CD4-positive, alpha-beta T cell (primary cell): ENCODE measurements at places on chromosomes 4 and X.
A peak's percentile ranks its signal among the peaks of the same experiment; 100 is the strongest.

DNA sequence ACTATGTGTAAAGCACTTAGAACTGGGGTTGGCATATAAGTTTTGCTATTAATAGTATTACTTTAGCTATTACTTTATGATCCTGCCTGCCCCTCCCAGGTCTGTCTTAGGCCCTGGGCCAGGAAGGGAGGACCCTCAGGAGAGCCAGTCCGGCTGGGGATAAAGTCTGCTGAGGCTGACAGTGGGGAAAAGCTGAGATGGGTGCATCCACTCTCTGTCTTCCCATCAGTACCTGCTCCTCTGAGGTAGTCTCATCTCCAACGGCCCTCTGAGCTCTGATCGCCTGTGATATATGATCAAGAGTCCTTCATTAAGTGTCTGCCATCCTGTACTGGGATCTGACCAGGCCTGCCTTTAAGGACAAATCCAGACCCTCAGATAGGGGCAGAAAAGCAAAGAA lies 156.5 kb upstream of the PJA1 start:
- DNase-seq: no peak

DNA sequence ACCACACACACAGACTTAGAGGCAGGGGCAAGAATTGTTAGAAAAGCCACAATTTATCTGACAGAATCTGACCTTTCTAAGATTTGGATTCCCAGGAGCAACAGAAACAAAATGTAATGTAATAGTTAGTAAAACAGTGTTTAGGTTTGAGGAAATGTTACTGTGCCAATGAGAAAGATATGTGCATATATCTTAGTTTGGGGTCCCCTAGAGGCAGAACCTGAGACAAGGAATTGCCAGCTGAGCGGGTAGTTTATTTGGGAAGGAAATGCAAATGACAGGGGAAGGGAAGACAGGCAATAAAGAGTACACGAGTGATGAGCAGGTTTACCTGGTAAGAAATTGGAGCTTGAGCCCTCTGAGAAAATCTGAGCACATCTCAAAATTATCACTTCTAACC lies 31.3 kb upstream of the DDX53 start:
- no peak for DNase-seq

DNA sequence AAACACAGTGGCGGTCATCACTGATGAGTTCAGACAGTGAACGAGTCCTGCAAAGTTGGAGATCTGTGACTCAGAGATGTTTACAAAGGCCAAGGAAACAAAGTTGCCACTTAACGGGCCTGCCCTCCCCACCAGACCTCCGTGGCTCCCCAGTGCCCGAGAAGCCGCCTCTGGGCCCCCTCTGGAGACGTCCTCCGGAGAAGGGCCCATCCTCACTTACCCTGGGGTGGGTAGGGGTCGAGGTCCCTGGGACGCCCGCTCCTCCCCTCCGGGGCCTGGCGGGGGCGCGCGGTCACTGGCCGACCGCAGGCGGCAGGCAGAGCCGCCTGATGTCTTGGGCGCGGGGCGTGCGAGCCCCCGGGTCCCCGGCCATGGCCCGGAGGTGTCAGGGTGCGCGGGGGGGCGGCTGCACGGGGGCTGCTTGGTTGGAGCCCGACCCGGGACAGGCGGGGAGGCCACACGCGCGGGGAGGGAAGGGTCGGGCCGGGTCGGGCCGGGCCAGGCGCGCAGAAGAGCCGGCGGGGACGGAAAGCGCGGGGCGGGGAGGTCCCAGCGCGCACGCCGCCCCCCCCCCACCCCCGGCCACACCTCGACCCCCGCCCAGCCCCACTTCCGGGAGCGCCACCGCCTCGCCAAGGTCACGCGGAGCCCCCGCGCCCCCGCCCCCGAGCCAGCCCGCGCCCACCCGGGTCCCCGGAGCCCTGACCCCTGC lies 529 bp downstream of the DHRSX start:
- peak; percentile 45 for DNase-seq

GRCh38 chr4:56183344-56183959 lies 203.8 kb downstream of the AASDH start:
- DNase-seq: no peak

GRCh38 chrX:41381685-41382084 lies 47.7 kb downstream of the DDX3X start:
- no peak for DNase-seq
